ENCODE measurements at places on chromosomes 1 and 21.

DNA sequence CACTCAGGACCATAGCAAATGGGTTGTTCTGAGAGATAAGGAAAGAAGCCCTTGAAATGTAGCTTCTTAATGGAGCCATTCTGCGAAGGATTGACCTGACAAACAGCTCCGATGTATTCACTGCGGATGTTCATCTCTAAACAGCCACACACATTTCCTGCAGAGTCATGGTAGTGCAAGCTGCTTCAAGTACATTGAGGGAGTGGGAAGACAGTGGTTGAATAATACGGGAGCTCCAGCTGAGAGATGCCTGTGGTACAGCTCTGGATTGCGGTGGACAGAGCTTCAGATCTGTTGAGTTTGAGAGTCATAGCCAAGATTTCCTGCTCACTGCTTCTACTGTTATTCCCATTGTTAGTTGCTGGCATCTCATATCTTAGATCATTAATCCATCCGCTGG, 86.6 kb downstream of the ZBTB18 start:
- peak; percentile 45 for DNase-seq

- DNase-seq, result no peak
These were observed 390 bp upstream of the S100A9 start for GRCh38 chr1:153357076-153357852.

DNA sequence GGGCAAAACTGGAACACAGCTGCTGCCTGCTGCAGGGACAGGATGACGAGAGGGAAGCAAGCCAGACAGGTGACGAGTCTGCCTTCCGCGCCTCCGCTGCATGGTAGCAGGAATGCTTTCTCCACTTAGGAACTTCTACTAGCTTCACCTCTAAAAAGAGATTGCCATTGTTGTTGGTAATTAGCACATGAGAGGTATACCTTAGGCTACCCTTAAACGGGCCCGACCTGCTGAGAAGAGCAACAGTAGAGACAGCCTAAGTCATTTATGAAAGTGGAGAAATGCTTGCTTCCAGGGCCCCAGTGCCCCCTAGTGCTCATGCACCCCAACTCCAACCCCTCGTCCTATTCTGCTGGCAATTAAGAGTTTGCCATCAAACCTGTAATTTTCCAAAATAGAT, 96.9 kb upstream of the AKT3 start:
- DNase-seq, result peak; percentile 25

DNA sequence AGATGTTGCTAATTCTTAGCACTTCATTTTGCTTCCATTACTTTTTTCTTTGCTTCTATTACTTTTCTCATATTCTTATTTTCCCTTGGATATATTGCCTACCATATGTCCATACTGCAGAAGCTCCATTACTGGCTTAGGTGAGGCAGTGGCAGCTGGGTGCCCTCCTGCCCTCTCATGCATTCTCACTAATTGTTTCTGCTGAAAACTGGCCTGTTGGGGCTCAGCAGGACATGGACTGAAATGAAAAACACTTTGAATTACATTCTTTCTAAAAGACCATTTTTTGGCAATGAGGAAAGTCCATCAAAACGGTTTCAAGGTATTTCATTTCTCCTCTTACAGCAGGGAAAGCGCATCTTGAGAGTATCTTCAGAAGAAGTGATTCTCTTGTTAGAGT, 122.9 kb downstream of the MAST2 start:
- DNase-seq, result no peak

GRCh38 chr1:119686661-119687060, 25.1 kb upstream of the PHGDH start:
- DNase-seq, result no peak

GRCh38 chr1:179034720-179035119, 9.0 kb downstream of the FAM20B start:
- DNase-seq, result peak; percentile 51

DNA sequence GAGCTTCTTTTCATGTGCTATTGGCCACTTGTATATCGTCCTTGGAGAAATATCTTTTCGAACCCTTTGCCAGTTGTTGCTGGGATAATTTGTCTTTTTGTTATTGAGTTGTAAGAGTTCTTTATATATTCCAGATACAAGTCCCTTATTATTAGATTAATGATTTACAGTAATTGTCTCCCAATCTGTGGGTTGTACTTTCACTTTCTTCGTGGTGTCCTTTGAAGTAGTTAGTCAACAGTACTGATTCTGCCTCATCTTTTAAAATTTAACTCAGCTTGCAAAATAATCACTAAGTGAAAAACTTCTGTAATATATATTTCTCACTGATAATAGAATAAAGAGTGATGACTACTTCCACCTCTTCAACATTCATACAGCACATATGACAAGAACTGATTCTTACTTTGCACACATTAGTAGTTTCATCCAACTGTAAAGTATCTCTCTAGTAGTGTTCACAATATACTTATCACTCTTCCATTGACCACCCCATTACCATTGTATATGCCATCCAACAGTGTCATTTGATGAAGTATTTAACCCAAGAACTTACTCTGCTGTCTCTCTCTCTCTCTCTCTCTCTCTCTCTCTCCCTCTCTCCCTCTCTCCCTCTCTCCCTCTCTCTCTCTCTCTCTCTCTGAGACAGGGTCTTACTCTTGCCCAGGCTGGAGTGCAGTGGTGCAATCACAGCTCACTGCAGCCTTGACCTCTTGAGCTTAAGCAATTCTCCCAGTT, 104.2 kb upstream of the DMRTA2 start:
- DNase-seq, result no peak

DNA sequence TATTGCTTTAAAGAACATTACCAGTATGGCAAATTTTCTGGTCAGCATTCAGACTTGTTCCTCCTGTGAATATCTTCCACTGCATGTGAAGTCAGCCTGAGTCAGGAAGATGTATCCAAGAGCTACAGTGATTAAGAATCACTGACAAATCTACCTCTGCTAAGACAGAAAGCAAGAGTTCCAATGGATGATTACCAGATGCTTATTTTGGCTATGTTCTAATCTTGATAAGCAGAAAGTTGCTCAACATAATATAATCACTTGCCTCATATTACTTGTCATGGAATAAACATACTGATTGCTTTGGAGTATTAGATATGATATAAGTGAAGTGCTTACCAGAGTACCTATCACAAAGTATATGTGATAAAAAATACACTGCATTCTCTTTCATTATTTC, 738.1 kb downstream of the ADGRL2 start:
- DNase-seq, result peak; percentile 57

- DNase-seq, result no peak
These were observed 29.8 kb upstream of the RNF186 start for GRCh38 chr1:19844731-19845495.

DNA sequence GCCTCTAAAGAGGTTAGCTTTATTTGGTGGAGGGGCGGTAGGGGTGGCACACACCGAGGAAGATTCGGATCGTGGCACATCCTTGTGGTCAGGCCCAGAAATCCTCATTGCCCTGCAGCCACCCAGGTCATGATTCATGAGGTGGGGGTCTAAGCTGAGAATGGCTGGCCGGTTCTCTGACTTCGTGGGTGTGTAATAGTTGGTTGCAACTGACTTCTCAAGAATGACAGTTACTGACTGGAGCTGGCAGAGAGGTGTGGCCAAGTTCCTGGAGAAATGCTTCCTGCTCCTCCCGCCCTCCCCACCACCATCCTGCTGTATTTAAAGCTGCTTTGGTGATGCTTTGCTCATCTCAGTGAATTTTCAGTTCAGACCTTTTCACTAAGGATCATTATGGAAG, 198.6 kb downstream of the KIF26B start:
- DNase-seq, result no peak

GRCh38 chr1:33742663-33743062, 121.2 kb upstream of the HMGB4 start:
- DNase-seq, result no peak

DNA sequence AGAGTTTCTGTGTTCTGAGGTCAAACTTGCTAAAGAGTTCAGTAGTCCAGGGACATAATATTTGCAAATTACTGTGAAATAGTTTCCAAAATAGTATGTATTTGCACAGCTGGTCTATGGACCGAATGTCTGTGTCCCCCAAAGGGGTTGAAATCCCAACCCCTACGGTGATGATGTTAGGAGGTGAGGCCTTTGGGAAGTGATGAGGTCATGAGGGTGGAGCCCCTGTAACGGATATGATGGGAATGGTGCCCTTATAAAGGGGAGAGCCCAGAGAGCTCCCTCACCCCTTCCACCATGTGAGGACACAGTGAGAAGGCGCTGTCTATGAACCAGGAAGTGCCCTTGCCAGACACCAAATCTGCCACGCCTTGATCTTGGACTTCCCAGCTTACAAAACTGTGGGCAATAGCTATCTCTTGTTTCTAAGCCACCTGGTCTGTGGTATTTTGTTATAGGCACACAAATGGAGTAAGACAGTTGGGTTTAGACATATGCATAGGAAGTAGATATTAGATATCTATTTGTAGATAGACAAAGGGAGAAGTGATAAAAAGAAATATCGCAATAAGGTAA, 21.7 kb downstream of the RNF187 start:
- DNase-seq, result no peak

- no peak for DNase-seq
These were observed 10.9 kb downstream of the PEAR1 start for GRCh38 chr1:156904187-156904959.

GRCh38 chr21:31195334-31196015, 148.6 kb downstream of the TIAM1 start:
- no peak for DNase-seq

DNA sequence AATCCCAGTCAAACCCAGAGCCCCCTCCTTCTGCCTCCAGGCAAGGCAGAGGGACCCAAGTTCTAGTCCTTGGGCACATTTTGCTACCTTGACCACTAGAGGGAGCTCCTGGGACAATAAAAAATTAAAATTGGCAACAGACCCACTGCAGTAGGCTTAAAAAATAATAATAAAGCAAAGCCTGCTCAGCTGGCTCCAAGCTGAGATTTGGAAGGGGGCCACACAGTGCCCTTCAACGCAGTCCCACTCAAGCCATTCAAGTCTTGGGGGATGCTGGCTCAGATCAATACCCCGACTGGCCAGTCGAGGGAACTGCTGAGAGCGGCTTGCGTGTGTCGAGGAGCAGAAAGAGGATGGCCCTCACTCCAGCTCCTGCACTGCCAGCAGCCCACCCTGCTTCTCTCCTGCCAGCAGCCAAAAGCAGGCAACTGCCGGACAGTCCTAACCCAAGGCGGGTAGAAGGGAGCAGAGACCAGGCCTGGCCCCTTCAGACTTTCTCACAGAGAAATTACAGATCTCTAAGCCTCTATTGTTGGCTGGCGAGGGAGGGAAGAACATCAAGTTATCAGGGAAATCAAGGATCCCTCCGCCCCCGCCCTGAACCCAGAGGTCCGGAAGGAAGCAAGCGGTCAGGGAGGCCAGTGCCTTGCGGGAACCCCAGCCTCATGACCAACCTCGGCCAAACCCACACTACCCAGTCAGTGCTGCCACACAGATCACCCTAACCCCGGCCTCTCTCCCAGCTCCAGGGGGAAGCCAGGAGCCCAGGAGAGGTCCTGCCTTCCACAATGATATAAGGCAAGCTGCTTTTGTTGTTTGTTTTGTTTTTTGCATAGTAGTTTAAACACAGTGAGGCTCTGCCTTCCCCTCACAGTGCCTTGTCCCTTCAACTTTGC, 4.9 kb upstream of the ALDH4A1 start:
- peak; percentile 69 for DNase-seq

All from fibroblast of skin of right biceps (primary cell).